ENCODE measurements at places on chromosomes 6 and 20.

- DNase-seq = no peak
These were observed 20.4 kb downstream of the PREP start for GRCh38 chr6:105382496-105382895.

DNA sequence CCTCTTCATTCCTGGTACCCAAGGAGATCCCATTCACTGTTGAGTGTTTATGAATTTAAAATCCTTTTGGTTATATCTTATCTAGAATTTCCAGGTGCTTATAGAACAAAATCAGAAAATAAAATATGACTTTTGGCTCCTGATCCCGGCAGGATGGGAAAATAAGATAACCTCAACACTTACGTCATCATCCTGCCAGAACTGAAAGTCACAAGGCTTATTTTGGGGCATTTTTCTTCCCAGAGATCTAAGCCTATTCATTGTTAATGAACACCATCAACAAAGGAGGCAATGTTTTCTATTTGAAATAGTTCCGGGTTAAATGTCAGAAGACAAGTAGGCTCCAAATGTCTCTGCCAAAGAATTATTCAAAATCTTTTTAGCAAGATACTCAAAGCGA is 580.6 kb downstream of the TFAP2A start:
- no peak for DNase-seq

- DNase-seq = no peak
These were observed 84.7 kb upstream of the RNF24 start for GRCh38 chr20:4099905-4100675.

DNA sequence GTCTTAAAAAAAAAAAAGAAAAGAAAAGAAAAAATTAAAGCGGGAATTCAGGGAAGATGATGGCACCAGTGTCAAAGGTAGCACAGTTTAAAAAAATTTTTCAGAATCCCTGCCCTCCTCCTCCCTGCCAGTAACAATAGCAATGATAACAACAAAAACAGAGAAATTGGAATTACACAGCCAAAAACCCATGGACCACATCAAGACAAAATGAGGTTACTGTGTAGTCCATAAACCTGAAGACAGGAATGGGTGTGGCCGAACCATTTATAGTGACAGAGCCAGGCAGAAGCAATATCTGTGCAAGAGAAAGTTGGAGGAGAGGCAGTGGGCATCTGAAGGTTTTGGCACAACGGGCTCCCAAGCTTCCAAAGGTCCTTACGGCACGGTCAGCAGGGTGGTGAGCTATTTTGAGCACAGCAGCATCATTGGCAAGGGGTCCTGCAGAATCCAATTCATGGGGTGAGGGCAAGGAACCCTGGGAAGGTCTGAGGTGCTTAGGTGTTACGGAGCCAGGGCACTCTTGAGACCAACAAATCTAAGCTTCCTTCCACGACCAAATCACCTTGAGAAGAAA is 202.3 kb downstream of the GMPR start:
- no peak for DNase-seq

DNA sequence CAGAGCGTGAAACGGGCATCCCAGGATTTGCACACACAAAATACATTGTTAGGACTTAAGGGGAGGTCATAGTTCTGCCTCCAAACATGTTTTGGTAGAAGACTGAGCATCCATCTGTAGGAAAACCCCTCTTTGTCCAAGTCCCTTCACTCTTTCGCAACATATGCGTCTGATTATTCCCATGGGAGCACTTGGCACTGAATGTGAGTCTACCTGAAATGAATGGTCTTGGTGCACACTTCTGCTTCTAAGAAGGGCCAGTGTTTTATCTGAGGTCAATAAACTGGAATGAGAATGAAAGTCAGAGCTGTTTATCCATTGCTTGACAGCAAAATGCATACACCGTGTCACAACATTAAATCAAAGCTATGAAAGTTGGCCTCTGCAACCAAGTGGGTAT is 33.0 kb downstream of the GJA10 start:
- DNase-seq = no peak

Data from Right ventricle myocardium superior (tissue), 1 donor.